ENCODE measurements at places on chromosomes 2 and 18. TPM values are rescaled to one million over a fixed set of nuclear protein-coding genes. Genes with fewer than 3 reads are reported as not detected.

The PMAIP1 gene
- total RNA-seq, result 10.5 TPM

The BOLA3 gene
- total RNA-seq, result 10.8 TPM

The TUBB8B gene
- 0.11 TPM for total RNA-seq

The AKAIN1 gene
- total RNA-seq, result not detected

The LYPD6B gene
- total RNA-seq, result 0.11 TPM

The NYAP2 gene
- total RNA-seq, result not detected

The CCBE1 gene
- total RNA-seq, result 0.09 TPM

The CFAP221 gene
- not detected for total RNA-seq

The LYPD6 gene
- 13.7 TPM for total RNA-seq

The C2orf78 gene
- not detected for total RNA-seq

The ABCG5 gene
- not detected for total RNA-seq

The MAB21L4 gene
- not detected for total RNA-seq

The LRRTM4 gene
- total RNA-seq, result not detected

The OSBPL6 gene
- 1.1 TPM for total RNA-seq

The SCRN3 gene
- 18.3 TPM for total RNA-seq

The VIL1 gene
- total RNA-seq, result not detected

The CCDC141 gene
- 3.7 TPM for total RNA-seq

The FABP1 gene
- total RNA-seq, result not detected

The CCDC85A gene
- 0.69 TPM for total RNA-seq

The TBC1D8 gene
- 89.3 TPM for total RNA-seq

The DRC1 gene
- not detected for total RNA-seq

The PTH2R gene
- under 0.01 TPM for total RNA-seq

The POTEC gene
- total RNA-seq, result not detected

The SGO2 gene
- 1.6 TPM for total RNA-seq

The FBXO48 gene
- total RNA-seq, result 0.34 TPM

The CFC1 gene
- total RNA-seq, result not detected

The STK16 gene
- 20.8 TPM for total RNA-seq

The HSBP1L1 gene
- 4.3 TPM for total RNA-seq
